ENCODE measurements at places on chromosomes 2 and 18. TPM values are rescaled to one million over a fixed set of nuclear protein-coding genes. Genes with fewer than 3 reads are reported as not detected.
A peak's percentile ranks its signal among the peaks of the same experiment; 100 is the strongest.

DNA sequence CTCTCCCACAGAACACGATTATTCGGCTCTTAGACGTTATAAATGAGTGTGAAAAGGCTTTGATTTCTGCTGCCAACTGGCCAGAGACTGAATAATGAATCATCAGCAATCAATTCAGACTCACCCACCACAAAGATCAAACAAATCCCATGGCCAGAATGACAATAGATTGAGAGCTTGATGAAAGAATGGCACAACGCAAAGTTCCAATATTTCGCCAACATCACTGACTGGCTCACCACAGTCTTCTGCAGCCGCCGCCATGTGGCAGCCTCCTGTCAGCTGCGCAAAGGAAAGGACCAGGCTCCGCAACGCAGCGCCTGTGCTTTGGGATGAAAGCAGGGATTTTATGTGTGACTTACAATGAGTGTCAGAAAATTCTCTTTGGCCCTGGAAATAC is 104.4 kb upstream of the SOX11 start:
- no peak for DNase-seq

GRCh38 chr2:1766851-1767811 is 22.8 kb upstream of the PXDN start:
- no peak for DNase-seq

DNA sequence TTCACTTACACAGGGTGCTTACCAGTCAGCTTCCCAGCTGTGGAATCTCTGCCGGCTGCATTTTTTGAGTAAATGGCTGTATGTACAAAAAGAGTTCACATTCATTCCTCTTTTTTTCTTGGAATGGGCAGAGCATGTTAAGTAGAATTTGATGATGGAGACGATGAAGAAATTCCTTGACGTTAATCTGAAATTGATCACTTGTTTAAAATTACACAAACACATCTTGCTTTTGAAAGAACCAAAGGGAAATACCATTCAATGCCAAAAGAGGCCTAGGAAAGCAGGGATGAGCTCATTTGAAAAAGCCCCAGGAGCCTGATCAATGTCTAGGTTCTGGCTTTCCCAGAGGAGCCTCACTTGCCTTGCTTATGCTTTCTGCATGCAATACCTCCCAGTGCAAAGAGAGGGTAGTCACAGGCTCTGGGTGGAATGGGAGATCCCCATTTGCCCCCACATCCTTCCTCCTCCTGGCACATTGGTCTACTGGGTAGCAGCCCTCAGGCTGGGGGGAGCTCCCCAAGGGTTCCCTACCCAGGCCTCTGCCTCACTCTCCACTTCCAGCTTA is 12.3 kb upstream of the SMAD7 start:
- peak; percentile 58 for DNase-seq

DNA sequence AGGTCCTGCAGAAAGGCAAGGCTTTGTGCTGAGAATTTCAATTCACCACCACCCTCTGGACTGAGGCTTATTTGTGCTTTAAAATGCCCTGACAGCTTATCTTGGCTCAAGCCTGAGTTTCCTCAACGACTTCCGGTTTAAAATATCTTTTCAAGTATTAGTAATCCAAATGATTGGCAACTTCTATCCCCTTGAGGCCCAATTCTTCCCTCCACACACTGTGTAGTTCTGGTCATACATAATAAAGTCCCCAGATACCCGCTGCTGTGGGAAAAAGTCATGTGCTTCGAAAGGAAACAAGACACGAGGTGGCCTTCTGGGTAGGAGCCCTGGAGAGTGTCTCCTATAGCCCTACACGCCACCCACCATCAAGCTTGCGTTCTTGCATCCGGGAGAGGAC is 393.4 kb downstream of the ALK start:
- no peak for DNase-seq

- DNase-seq = no peak
These were observed 132.1 kb upstream of the DNMT3A start for GRCh38 chr2:25473758-25474340.

DNA sequence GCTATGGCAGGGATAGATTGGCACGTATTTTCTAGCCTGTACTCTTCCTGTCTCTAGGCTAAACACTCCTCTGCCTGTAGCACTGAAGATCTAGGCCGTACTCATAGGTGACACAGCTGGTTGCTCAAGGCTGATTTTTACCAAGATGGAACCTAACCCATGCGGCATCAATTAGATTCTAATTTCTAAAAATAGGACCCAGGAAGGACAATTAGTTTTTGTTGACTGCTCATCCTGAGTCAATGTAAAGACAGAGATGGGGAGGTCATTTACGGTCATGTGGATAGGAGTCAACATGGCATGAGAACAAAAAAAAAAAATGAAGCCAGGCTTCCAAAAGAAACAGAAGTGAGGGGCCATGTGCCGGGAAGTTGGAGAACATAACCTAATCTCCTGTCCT is 360.7 kb upstream of the ETAA1 start:
- DNase-seq = no peak

DNA sequence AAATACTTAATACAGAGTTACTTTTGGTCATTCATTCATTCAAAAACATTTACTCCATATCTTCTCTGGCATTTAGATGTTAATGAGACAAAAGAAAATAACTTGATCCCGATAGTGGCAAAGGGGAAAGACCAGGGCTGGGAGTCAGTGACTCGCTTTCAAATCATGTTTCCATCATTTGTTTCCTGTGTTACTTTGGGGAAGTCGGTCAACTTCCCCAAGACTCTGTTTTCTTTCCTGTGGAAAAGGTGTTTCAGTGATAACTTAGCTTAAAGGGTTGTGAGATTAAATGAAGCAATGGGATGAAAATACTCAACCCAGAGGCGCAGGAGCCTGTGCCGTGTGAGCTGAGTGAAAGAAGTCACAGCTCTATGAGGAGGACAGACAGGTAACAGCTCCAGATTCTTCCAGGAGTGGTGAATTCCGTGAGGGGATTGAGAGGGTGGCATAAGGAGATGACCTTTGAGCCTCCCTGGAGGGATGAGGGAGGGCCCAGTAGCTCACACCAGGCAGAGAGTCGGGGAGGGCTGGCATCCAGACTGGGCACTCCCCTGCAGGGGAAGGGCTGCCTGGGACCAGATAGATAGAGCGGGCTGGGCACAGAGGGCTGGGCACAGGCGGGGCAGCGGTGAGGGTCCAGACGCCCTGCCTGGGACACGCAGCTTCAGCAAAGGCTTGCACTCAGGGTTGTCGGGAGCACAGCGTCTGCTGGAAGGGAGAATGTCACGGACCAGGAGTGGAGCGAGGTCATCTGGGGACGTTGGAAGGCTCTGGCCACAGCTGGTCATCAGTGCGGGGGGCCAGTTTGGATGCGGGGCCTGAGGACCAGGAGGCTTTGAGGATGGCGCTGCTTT is 70.1 kb downstream of the TSHZ1 start:
- DNase-seq = no peak

- no peak for DNase-seq
These were observed 389.8 kb downstream of the GALNT13 start for GRCh38 chr2:154261473-154262027.

DNA sequence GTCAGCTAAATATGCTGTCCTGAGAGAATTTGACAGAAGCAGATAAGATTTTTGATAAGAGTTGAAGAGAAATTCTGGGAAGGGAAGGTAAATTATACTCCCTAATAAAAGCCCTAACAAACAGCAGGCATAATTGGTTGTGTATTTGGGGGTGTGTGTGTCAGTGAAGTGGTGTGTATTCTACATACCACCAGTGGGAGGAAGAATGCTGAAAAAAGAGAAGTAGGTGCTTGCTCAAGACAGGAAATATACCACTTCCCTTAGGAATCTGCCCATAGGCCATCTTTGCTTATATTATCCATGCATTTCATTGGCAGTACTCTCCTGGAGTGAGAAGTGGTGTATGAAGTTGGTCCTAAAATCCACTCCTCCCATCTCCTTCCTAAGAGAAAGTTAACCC is 76.2 kb downstream of the FMNL2 start:
- no peak for DNase-seq

GRCh38 chr18:21823848-21824247 is 83.3 kb downstream of the MIB1 start:
- no peak for DNase-seq

DNA sequence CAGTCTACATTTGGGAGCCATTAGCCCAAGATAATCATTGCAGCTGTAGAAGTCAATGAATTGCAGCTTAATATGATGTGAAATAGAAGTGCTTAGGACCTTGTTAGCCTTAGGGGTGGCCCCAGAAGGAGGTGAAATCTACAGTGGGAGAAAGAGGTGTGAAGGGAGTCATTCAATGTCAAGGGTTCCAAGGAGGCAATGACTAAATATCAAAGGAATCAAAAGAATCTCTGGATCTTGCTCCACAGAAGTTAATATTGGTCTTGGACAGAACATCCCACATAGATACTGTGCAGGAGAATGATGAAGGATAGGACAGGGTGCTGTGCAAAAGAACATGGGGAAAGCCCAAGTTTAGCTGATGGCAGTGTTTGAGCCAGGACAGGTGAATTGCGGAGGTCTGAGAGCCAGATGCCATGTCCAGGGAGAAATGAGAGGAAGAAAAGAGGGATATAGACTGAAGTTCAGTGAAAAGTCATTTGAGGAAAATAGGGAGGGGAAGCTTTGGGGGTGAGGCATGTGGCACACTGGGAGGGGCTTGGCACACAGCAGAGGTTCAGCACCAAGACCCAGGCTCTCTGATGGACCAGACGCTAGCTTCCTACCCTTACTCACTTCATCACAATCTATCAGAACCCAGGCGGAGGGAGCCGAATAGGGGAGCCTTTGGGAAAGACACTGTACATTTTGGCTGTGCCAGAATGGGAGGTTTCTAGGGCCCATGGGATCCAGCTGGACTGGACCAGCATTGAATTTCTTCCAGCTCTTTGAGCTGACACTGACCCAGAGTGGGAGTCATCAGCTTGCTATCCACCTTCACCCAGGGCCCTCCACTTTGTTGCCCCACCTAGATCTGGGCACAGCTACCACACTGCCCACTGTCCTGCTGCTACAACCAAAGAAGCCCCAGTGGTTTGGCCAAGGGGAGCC is 2.2 kb downstream of the IL1F10 start:
- no peak for DNase-seq

DNA sequence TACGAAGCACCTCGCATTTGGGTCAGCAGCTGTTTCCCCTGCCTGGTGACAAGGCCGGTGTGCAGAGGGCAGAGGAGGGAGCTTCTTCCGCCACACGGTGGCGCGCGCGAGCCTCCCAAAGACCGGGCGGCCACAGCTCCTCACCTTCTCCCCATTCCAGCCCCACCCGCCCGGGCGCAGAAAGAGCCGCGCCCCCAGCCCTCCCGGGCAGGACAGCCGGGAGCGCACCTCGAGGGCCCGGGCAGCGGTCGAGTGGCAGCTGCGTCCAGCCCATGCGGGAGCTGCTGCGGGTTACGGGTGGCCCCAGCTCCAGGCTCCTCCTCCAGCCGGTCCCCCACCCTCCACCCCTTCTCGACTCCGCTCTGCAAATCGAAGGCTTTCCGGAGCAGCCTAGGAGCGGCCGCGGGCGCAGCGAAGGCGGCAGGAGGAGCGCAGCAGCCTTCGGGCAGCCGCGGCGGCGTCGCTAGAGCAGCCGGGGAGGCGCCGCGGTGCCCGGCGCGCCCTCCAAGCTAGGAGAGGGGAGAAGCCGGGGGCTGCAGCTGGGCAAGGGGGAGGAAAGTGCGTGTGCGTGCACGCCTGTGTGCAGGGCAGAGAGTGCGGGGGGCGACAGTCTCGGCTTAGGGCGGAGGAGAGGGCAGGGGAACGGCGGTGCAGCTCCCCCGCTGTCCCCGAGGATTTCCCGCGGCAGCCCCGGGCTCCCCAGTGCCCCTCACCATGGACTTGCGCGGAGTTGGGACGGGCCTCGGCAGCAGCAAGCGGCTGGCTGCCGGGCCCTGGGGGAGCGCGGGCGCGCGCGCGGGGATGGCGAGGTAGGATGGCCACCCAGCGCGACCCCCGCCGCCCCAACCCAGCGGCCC is at the start of gene CCDC85A:
TSS of gene CCDC85A (plus strand) at position 348 of the 857 bp plus-strand sequence. CDS start 635 bp downstream, outside the sequence.
- DNase-seq = peak; percentile 55

- no peak for DNase-seq
These were observed 80.4 kb downstream of the POLR1A start for GRCh38 chr2:86025229-86025820.

GRCh38 chr18:44048846-44049245 is 631.8 kb upstream of the SETBP1 start:
- no peak for DNase-seq

- peak; percentile 75 for DNase-seq
These were observed 13.2 kb downstream of the SERPINE2 start for GRCh38 chr2:224025874-224026273.

GRCh38 chr2:220226546-220226945 is 599.1 kb downstream of the SLC4A3 start:
- no peak for DNase-seq

DNA sequence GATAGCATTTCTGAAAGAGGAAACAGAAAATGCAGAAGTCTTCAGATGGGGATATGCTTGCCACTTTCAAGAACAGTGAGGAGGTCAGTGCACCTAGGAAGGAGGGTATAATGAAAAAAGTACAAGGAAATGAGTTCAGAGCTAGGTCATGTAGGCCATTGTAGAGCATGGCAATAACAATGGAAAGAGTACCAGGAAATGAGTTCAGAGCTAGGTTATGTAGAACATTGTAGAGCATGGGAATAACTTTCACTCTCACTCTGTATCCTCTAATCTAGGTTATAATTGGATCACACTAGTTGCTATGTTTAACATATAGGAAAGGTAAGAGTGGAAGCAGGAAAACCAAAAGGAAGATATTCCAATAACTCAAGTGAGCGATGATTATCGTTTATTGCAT is 12.3 kb downstream of the SCG2 start:
- DNase-seq = no peak

GRCh38 chr2:66521291-66521922 is 86.5 kb downstream of the MEIS1 start:
- no peak for DNase-seq

- DNase-seq = peak; percentile 85
These were observed 118.1 kb upstream of the EPAS1 start for GRCh38 chr2:46179037-46179621.

GRCh38 chr2:38997781-38998180 is 108.1 kb downstream of the ARHGEF33 start:
- no peak for DNase-seq

The RASGRP3 gene
- 2.7 TPM for total RNA-seq

The LRRTM4 gene
- not detected for total RNA-seq

The EFR3B gene
- not detected for total RNA-seq

The TRIM43 gene
- total RNA-seq = not detected

The ZBTB7C gene
- total RNA-seq = not detected

The CRYBA2 gene
- total RNA-seq = not detected

The LYPD6 gene
- total RNA-seq = not detected

The SP140 gene
- total RNA-seq = 69.1 TPM

The KIF1A gene
- not detected for total RNA-seq

The DNAH7 gene
- not detected for total RNA-seq

The RNF152 gene
- 0.50 TPM for total RNA-seq

The ZSCAN30 gene
- 15.4 TPM for total RNA-seq

The DTYMK gene
- 15.6 TPM for total RNA-seq

The TMEM182 gene
- total RNA-seq = 4.9 TPM

The ALPP gene
- total RNA-seq = not detected

The DLGAP1 gene
- total RNA-seq = not detected

All from natural killer cell (primary cell).